Fibroblast of skin of back (primary cell): ENCODE measurements at places on chromosomes 7 and 10.

DNA sequence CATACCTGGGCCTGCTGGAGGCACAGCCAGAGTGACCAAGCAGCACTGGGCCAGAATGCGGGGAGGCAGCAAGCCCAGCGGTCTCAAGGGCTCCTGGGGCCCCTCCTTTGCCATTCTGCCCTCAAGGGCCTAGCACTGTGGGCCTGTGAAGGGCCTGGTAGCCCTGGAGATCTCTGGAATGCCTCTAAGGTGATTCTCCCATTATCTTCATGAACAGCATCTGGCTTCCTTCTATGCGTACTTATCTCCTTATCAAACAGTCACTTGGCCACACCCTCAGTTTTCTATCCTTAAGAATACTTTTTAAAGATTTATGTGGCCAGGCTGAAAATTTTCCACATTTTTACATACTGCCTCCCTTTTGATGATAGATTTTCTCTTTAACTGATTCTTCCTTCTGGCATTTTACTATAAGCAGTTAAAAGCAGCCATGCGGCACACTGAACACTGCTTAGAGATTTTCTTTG, 67.5 kb upstream of the CCNY start:
- no peak for DNase-seq

GRCh38 chr7:74429153-74429747, 24.5 kb upstream of the GTF2IRD1 start:
- peak; percentile 90 for DNase-seq

DNA sequence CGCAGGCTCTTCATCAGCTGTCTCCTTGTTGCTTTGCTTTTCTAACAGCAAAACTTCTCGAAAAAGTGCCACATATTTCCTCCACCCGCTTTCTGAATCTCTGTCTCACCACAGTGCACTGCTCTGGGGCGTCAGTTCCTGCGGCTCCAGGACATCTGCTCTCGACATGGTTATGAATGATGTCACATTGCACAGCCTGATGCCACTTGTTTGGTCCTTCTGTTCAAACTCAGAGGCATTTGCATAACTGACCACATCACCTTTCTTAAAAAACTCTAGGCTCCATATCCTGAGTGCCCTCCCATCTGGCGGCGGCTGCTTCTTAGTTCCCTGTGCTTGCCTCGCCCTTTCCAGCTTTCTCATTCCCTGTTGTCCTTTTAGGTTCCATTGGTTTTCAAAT, 469.3 kb upstream of the COBL start:
- DNase-seq = no peak

DNA sequence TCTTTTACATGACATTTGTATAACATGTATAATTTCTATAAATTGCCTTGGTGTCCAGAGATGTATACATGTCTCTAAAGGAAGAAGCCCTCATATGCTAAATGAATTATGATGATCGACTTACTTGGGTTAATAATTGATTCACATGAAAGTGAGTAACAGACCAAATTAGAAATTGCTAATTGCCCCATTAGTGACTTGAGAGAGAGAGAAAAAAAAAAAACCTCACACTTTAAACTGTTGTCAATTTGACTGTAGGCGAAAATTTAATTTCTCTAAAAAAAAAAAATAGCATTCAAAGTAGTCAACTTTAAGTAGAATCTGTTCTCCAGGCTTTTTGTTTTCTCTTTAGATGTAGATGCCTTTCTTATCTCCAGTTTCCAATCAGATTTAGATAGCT, 383.3 kb downstream of the SH2D4B start:
- DNase-seq = no peak

DNA sequence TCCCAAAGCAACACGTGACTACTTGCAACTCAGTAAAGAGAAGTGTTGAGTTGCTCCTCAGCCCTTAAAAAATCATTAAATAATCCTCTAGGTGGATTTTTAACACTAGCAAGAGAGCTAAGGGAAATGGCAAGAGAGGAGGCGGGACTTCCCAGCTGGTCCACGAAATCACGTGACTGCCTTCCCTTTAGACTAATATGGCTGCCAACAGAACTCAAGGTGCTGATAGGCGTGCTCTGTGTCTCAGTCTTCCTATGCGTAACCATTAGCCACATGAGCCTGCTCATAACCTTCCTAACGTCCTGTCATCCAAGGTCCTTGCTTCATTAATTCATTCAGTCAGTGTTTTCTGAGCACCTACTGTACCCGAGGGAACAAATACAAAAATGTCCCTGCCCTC, 66.0 kb downstream of the RSU1 start:
- DNase-seq = no peak

- no peak for DNase-seq
Observed at GRCh38 chr7:102320181-102320580, 33.5 kb downstream of the SH2B2 start.

DNA sequence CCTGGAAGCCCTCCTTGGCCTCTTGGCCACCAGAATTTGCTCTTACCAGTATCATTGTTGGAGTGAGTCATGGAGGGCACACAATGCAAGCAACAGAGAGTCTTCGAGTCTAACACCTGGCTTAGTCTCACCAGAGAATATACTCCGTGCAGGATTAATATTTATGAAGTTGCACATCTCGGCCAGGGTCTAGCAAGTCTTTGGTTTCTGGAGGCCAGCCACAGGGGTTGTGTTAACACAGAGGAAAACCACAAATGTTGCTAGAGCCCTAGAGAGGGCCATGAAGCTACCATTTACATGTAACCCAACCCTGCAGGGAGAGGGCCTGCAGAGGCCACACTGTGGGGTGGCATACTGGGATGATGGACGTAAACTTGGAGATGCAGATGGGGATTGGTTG, 71.8 kb downstream of the MTPN start:
- DNase-seq = no peak

DNA sequence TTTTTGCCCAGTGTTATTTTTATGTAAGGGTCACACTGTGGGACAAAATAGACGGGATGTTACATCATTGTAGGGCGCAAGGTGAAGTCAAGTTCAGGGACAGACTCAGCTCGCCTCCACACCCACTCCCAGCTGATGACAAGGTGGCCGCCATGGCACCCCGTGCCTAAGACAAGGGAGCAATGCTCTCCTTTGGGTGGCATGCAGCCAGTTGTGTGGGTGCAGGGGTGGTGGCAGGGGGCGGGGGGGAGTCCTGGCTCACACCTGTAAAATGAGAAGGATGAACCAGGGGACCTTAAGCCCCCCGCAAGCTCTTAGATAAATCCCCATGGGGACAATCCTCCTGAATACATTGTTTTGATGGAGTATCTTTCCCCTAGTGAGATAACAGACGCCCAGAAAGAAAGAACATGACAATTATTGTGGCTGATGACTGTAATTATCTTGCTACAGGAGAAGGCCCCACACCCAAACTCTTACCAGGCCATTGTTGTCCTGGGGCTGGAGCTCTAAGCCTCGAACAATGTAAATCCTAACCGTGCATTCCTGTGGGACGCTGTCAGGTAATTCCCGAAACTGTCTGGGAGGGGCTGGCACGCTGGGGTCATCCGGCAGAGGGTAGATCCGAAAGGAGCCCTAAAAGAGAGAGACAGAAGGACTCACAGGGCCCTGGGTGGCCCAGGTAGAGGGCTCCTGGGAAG, 148.7 kb downstream of the MYOF start:
- peak; percentile 25 for DNase-seq

DNA sequence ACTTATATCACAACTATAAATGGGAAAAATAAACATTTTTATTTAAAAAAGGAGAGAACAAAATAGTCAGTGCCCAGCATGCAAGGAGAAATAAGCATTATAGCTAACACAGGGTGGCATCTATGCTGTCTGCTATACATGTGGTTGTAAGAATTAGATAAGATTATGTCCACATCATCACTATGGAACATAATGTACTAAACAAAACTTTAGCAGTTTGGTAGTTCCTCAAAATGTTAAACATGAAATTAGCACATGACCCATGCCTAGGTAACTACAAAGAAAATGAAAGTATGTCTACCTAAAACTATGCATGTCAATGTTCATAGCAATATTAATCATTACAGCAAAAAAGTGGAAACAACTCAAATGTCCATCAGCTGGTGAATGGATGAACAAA, 28.7 kb upstream of the RUFY2 start:
- DNase-seq = no peak

DNA sequence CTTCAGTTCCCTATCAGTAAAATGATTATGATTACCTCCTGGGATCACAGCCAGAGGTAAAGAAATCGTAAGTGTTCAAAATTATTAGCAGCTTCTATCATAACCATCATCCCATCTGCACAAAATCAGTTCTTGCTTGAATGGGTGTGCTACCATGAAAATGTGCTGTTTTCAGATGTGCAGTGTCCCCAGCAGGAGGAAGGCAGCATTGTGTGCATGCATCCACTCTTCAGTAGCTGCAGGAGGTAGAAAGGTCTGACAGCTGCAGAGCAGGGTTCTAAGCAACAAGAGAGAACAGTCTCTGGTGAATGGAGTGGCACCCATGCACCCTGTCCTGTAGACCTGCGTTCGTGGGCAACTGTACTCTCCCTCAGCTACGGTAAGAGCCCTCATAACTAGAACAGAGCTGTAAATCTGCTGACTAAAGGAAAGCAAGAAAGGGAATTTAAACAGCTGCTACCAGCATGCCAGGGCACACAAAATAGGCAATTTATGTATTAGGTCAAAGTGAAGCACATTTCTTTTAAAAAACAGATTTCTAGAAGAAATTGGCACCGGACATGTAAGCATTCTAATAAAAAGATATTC, 21.2 kb downstream of the VSTM2A start:
- DNase-seq = no peak

DNA sequence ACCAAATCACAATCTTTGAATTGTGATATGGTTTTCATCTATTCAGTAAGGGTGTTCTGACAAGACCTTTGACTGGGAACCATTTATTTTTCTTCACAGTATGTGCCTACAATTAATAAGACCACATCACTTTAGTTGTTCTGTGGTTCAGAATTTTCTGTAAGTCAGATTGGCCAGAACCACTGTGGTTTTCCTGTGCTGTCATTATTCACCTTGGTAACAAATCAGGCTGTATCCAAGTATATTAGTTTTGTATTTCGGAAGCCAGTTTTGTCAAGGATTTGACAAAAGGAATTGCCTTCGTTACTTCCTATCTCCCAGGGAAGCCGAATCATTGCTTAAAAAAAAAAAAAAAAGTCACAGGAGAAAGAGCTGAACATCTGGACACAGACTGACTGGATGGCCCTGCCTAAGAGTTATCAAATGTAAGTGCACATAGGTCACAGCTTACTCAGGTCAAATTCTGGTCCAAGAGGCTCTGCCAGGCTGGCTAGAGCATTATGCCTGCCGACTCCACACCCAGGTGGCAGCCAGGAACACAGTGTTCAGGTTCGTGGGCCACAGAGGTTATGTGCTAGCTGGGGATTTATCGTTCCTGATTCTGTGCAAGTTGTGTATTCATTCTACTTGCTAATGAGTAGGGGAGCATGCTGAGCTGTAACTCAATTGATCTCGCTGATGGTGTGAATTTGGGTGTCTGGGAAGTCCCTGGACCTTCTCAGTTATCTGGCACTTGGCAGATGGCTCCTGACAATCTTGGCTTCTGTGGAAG, 175.3 kb downstream of the JAZF1 start:
- DNase-seq = no peak

DNA sequence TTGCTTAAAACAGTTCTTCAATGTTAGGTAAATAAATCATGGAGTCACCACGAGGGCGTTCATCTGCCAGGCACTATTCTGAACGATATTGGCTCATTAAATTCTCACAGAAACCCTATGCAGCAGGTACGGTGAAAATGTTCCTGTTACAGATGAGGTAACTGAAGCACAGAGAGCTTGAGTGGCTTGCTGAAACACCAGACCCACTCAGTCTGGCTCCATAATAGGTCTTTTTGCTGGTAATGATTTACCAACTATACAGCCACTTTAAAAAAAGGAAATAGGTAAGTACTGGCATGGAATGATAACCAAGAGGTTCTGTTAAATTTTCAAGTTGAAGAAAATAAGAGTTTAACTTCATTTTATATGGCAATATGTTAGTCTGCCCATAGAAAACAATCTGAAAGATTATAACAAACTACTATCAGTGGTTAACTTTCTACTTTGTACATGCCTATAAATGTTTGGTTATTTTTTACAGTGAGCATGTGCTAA, 1.3 kb upstream of the TM9SF3 start:
- no peak for DNase-seq

DNA sequence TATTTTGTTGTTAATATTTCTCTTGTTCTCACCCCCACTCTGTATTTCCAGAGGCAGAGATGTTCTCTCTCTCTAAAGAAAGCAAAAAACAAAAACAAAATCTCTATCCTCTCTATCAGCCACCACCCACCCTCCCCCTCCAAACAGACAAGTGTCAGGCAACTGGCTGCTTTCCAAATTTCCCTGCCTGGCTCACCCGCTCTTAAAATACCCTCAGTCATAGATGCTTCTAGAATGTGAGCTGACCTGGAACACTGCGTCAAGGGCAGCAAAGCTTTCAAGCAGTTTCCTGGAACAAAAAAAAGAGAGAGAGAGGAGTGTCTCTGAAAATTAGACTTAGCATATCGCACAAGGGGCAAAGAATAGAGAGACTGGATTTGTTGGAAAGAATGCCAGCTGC, 341.0 kb upstream of the ZMIZ1 start:
- DNase-seq = no peak

GRCh38 chr7:98329100-98329790, 47.8 kb downstream of the BRI3 start:
- peak; percentile 81 for DNase-seq

DNA sequence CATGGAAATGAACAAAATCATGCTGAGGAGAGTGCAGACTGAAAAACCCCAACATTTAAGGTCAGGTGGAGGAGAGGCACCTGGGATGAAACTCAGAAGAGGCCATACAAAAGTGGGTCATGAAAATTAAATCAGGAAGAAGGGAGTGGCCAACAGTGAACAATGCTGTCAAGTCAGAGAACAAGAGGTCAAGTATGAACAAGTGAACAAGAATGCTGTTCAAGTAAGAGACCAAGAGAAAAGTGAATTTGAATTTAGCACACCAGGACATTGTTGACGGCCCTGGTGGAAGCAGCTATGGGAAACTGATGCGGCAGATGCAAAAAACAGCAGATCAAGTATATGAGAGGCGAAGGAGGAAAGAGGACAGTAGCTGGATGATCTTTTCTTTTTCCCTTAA, 7.9 kb downstream of the CEP41 start:
- DNase-seq = no peak
